ENCODE measurements at places on chromosomes 11 and 22. TPM values are rescaled to one million over a fixed set of nuclear protein-coding genes. Genes with fewer than 3 reads are reported as not detected.

MICALL1 gene
- total RNA-seq = 20.8 TPM

RTN4RL2 gene
- 0.93 TPM for total RNA-seq

OR5A1 gene
- total RNA-seq = not detected

LYVE1 gene
- total RNA-seq = 17.8 TPM

PRDM10 gene
- total RNA-seq = 17.0 TPM

TRPM5 gene
- total RNA-seq = 0.11 TPM

ALX4 gene
- total RNA-seq = 11.8 TPM

NXPE4 gene
- not detected for total RNA-seq

LRRC75B gene
- total RNA-seq = 16.0 TPM

RHOG gene
- total RNA-seq = 10.2 TPM

KCNK4 gene
- total RNA-seq = 1.8 TPM

OR11H1 gene
- not detected for total RNA-seq

UCP3 gene
- 1.6 TPM for total RNA-seq

FAM180B gene
- 1.2 TPM for total RNA-seq

VSIG2 gene
- 0.55 TPM for total RNA-seq

IL18 gene
- 4.4 TPM for total RNA-seq

ADAMTS8 gene
- 6.5 TPM for total RNA-seq

MMP13 gene
- total RNA-seq = not detected

SLC22A9 gene
- not detected for total RNA-seq

TPST2 gene
- 21.8 TPM for total RNA-seq

APOL1 gene
- 4.3 TPM for total RNA-seq

MRGPRD gene
- total RNA-seq = not detected

MFRP gene
- 5.8 TPM for total RNA-seq

FLRT1 gene
- total RNA-seq = 14.0 TPM

CCDC81 gene
- total RNA-seq = 3.7 TPM

CHADL gene
- 6.0 TPM for total RNA-seq

SLC17A6 gene
- 13.5 TPM for total RNA-seq

C22orf15 gene
- 0.88 TPM for total RNA-seq

OOSP1 gene
- not detected for total RNA-seq

GAL gene
- total RNA-seq = not detected

RCOR2 gene
- total RNA-seq = 28.1 TPM

HIC2 gene
- total RNA-seq = 11.3 TPM

MCAT gene
- 17.4 TPM for total RNA-seq

TRMU gene
- 53.7 TPM for total RNA-seq

GRM5 gene
- 13.1 TPM for total RNA-seq

GRIA4 gene
- total RNA-seq = 163 TPM

RNASEH2C gene
- 38.4 TPM for total RNA-seq

CARD18 gene
- total RNA-seq = 0.88 TPM

GLYATL1B gene
- total RNA-seq = not detected

IGLL5 gene
- total RNA-seq = not detected

KCNJ5 gene
- 4.3 TPM for total RNA-seq

ARHGAP8 gene
- 3.2 TPM for total RNA-seq

KCTD14 gene
- 2.7 TPM for total RNA-seq

TMPRSS13 gene
- total RNA-seq = 1.7 TPM

RAB3IL1 gene
- 23.4 TPM for total RNA-seq

TESMIN gene
- total RNA-seq = 2.1 TPM

GP1BB gene
- total RNA-seq = 6.6 TPM

Measured in camera-type eye (tissue), 1 donor.